ENCODE measurements at places on chromosomes 11 and 22.

- DNase-seq, result no peak
Observed at GRCh38 chr11:107931206-107931605, 3.0 kb downstream of the RAB39A start.

- DNase-seq, result no peak
Observed at GRCh38 chr22:29629903-29630516, 26.6 kb downstream of the NF2 start.

DNA sequence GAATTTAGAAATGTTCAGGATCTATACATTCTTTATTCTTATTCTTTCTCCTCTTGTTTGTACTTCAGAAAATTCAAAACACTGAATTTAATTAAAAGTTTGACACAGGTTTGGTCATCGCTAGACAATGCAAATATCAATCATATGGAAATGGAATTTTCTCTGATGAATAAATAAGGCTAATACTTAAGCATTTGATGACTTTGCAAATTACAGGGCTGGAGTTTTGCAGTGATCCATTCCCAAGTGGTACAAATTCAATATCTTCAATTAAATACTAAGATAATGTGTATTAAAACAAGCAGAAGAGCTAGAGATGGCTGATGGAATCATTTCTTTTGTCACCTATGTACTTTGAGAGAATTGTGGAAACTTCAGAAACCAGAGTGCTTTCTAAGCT, 439.6 kb downstream of the DYNC2H1 start:
- DNase-seq, result no peak

- DNase-seq, result no peak
Observed at GRCh38 chr11:124623861-124624525, 1.3 kb downstream of the TBRG1 start.
